ENCODE measurements at places on chromosomes 11 and 22. TPM values are rescaled to one million over a fixed set of nuclear protein-coding genes. Genes with fewer than 3 reads are reported as not detected.

XKR3 gene
- not detected for total RNA-seq

SPDYC gene
- total RNA-seq, result 0.15 TPM

PKP3 gene
- 28.7 TPM for total RNA-seq

OTOG gene
- not detected for total RNA-seq

TAF6L gene
- 13.4 TPM for total RNA-seq

SMTNL1 gene
- total RNA-seq, result not detected

KDM4E gene
- not detected for total RNA-seq

RFPL3 gene
- total RNA-seq, result not detected

CALCA gene
- total RNA-seq, result not detected

IFITM10 gene
- 0.09 TPM for total RNA-seq

CEP126 gene
- total RNA-seq, result 1.8 TPM

F2 gene
- total RNA-seq, result 110 TPM

HBE1 gene
- 0.35 TPM for total RNA-seq

GRCh38 chr11:29124470-29124869 lies 892.4 kb downstream of the KCNA4 start:
- DNase-seq, result no peak

- DNase-seq, result peak; percentile 15
These were observed 5.4 kb downstream of the FDX1 start for GRCh38 chr11:110434952-110435779.

DNA sequence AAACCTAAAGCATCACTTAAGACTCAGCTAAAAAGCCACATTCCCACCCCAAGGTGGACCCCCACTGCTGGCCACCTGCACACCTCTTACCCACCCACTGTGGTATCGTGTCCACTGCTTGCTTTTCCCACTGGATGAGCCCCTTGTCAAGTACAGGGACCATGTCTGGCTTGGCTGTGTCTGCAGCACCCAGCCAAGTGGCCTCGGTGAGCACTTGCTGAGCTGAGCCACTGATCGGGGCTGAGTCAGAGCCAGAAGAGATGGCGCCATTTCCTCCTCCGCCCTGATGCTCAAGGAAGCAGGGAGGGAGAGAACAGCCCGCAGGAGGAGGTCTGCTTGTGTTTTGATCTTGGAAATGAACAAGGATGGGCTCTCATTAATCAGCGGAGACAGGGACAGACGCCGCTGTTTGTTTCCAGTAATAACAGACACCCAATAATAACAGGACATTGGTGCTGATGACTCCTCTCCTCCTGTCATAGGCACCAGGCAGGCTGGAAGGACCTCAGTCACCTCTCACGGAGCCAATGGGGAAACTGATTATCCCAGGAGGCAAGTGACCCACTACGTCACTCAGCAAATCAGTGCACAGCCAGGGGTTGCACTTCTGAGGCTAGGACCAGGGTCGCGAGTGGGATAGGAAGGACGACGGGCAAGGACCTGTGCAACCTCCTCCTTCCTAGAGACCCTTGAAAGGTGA lies 85.2 kb upstream of the RTL6 start:
- no peak for DNase-seq

DNA sequence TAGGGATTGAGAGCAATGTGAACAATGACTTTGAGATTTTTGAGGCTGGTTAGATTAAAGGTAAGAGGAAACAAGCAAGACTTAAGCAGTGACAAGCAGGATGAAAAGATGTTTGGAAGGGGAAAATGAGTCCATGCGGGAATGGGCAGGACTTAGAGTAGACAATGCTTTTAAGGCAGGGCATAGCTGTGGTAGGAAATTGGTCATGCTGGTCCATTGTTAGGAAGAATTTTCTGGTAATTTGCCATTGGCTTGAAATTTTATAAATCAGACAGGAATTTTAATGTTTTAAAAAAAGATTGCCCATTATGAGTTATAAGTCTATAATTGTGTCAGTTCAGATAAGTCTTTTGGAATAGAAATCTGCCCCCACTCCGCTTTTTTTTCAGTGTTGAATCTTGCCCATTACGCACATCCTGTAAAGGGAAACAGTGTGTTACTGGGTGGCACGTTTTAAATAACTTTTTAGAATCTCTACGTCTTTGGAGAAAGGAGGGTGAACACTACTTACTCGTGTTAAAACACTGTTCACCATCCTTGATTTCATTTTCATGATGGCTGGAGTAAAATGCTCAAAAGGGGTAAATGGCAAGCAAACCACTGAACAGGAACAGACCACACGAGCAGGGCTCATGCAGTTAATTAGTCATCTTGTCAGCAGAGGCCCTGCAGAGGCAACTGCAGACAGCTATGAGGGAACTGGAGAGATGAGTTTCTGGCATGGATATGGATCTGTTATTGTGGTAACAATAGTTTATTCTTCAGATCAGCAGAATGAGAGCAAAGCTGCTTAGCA lies 25.0 kb downstream of the SWAP70 start:
- DNase-seq, result no peak

DNA sequence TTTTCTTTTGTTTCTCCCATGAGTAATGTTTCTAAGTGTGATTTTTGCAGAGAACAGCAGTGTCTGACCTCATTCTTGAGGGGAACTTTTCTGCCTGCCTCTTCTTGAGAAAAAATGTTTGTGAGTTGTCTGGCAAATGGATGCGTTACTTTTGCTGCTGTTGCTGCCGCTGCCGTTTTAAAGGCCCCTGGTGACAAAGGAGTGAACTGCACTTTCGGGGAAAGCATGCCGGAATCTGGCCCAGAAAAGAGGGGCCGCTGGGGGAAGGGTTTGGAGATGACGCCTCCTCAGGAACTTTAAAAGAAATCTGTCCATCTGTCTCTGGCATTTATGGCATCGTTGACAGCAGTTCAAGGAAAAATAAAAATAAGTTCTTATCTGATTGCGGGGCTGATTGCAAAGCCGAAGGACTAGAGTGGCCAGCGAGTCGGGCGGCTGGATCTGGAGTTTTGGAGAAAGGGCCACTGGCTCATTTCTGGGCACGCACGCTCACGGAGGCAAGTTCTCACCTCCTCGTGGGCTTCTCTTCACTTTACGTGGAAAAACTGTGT lies 16.5 kb downstream of the ZBTB16 start:
- peak; percentile 15 for DNase-seq

GRCh38 chr11:3090096-3090901 lies 33.1 kb upstream of the CARS1 start:
- no peak for DNase-seq

- DNase-seq, result no peak
These were observed 108.1 kb downstream of the KIAA1671 start for GRCh38 chr22:25060522-25061071.

- DNase-seq, result peak; percentile 50
These were observed 22.8 kb upstream of the PICK1 start for GRCh38 chr22:38034278-38034882.

DNA sequence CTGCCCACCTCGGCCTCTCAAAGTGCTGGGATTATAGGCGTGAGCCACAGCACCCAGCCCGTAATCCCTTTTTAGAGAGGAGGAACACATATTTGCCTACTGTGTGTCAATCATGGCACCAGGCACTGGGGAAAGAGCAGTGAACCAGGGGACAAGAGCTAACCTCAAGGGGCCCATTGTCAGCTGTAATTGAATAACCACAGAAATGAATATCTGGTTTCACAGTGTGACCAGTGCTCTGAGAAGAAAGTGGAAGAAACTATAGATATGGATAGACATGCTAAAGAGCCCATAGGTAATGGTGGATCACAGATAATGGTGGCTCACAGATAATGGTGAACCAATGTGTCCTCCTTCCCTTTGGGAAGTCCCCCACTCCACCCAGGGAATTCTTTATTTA lies 8.6 kb upstream of the KCTD14 start:
- peak; percentile 43 for DNase-seq

GRCh38 chr11:67283481-67283963 lies 5.6 kb upstream of the ANKRD13D start:
- DNase-seq, result no peak

DNA sequence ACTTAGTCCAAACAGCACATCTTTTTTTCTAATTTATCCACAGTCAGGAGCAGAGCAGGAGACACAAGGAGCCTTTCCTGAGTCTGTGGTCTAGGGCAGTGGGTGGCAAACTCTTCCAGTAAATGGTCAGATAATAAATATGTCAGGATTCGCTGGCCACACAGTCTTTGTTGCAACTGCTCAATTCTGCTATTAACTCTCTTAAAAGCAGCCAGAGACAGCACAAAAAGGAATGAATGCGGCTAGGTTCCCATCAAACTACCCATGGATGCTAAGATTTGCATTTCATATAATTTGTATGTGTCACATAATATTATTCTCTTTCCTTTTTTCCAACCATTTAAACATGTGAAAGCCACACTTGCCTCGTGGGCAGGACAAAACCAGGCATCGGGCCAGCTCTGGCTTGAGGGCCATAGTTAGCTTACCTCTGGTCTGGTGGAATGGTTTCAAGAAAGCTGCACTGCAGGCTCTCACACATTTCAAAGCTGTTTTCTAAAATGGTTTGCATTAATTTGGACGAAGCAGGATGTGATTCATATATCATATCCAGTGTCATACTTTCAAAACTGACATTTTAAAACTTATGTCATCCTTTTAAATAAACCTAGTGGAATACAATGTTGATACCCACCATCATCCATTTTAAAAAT lies 64.7 kb upstream of the CD5 start:
- no peak for DNase-seq

GRCh38 chr11:64531906-64532312 lies 59.1 kb upstream of the SLC22A12 start:
- no peak for DNase-seq

GRCh38 chr11:101003468-101003867 lies 126.1 kb downstream of the PGR start:
- DNase-seq, result peak; percentile 9

GRCh38 chr22:44109416-44109815 lies 71.3 kb upstream of the PARVG start:
- DNase-seq, result no peak

DNA sequence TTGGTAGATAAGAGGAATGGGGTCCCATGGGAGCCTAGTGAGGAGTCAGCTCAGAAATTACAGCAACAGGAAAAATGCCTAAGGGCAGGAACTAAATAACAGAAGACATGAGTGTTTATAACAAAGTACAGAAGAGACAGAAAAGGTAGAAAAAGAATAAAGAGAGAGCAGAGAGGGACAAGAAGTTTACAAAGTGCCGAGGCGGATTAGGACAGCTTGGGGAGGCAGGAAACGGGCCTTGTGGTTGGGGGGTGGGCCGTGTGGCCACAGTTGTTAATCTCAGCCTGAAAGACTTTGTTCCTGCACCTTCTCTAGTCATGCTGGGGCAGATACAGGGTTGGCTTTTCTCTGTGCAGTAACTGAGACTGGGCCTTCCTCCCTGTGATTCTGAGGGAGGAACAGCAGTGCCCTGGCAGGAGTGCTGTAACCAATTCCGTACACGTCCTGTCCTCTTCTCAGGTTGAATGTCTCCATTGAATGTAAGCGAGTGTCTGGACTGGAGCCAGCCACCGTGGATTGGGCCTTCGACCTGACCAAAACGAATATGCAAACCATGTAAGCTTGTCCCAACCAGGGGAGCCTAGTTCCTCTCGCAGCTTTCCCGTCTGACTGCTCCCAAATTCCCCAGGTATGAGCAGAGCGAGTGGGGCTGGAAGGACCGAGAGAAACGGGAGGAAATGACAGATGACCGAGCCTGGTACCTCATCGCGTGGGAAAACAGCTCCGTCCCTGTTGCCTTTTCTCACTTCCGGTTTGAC lies 13.2 kb downstream of the NAA40 start:
- no peak for DNase-seq

GRCh38 chr22:31431950-31432349 lies 32.5 kb downstream of the DRG1 start:
- peak; percentile 65 for DNase-seq

DNA sequence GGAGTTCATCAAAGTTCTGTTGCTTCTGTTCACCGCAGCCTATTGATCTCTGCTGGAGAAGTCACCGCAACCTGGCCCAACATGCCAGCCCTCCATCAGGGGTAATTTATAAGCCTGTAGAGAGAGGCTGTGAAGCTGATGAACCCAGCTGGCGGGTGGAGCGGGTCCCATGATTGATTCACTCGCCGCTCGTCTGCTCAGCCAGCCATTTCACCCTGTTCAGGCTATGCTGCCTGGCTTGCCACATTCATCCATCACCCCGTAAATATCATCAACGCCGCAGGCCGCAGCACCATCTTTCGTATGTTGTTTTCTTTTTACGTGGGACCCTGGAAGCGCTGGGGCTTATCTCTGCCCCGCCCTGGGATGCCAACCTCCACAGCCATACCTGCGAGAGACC lies 116.7 kb upstream of the OPCML start:
- DNase-seq, result no peak

DNA sequence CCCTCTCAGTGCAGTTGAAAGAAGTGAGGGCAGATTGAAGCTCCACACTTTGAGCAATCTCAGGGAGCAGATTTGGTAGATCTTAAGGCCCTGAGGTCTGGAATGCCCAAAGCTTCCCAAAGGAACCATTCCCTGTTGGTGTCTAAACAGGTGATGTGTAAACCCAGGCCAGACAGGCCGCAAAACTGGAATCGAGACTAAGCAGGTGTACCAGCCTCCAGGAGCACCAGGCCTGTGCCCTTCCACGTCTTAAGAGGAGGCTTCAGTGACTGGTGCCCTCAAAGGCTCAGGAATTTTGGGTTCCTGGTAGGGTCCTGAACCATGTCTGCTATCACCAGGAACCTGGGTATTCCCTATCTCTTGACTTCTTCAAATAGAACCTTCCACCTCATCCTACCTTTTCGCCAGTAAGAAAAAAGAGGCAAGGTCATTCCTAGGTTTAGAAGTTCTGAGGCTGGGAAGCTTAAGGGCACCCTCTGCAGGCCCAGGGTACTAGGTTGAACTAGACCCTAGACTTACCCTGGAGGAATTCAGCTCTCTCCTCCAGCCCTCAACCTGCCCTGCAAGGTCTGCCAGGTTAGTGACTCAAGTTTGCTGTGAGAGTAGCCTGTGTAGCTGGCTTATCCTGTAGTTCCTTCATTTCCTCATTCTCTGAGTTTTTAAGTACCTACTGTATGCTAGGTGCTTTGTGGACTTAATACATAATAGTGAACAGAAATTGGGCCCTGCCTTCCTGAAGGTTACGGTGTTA lies 100.0 kb upstream of the NNMT start:
- DNase-seq, result no peak

DNA sequence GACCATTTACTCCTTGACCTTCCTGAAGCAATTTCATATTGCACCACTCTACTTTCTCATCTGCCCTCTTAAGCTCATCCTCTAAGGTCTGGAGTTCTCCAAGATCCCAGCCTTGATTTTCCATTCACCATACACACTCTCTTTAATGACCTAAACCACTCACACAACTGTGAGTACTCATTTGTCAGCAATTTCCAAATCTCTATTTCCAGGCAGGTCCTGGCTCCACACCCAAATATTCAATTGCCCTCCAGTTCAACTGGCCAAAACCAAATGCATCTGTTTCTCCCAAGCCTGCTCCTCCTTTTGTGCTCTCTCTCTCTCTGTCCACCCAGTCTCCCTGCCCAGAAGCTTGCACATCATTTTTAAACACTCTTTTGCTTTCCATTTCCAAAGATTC lies 39.6 kb downstream of the NEU3 start:
- no peak for DNase-seq

- peak; percentile 9 for DNase-seq
These were observed 161.7 kb downstream of the ATG16L2 start for GRCh38 chr11:72975778-72976521.

GRCh38 chr22:42780070-42780540 lies 59.4 kb upstream of the A4GALT start:
- DNase-seq, result peak; percentile 87
